Progenitor cell of endocrine pancreas (in vitro differentiated cells): ENCODE measurements at places on chromosomes 16 and 17.

DNA sequence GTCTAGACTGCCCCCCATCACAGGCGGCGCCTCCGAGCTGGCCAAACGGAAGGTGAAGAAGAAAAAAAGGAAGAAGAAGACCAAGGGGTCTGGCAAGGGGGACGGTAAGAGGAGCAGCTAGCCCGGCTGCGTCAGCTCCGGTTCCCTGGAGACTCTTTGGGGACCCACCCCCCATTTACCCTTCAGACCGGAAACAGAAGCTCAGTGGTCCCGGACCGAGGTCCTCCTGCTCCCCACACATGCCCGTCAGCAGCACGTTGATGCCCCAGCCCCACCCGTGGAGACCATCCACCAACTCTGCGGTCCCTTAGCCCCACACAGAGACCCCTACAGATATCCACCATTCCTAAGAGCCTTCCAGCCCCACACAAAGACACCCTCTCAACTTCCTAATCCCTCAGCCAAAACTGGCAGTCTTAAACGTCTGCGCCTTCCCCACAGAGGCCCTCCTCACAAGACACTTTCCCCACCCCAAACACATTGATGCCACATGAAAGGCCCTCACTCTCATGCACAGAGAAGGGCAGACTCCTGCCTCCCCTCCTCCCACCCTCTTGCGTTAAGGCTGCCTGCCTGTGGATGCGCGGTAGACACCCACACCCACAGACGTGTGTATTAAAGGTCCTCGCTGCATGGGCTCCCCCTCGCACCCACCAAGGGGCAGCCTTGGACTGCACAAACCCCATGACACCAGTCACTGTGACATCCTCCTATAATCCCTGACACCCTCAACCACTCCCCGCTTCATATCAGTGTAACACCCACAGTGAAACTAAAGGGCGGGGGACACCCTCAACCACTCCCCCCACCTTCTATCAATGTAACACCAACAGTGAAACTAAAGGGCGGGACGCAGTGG is 58.2 kb upstream of the RPH3AL start:
- peak; percentile 14 for DNase-seq

DNA sequence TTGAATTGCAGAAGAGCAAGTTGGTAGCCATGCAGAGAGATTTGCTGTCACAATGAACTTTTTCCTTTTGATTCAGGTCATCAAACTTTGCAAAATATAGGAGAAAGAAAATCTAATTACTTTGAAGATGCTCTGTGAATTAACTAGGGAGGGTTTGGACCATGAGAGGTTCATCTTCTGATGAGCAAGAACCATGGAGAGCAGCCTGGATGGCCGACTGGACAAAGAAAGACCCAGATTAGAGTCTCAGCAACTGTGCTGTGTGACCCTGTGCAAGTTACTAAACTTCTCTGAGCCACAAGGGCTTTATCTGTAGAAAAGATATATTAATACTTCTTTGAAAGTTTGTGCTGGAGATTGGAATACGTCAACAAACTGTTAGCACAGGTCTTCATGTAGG is 122.6 kb upstream of the ADAMTS18 start:
- DNase-seq = no peak

DNA sequence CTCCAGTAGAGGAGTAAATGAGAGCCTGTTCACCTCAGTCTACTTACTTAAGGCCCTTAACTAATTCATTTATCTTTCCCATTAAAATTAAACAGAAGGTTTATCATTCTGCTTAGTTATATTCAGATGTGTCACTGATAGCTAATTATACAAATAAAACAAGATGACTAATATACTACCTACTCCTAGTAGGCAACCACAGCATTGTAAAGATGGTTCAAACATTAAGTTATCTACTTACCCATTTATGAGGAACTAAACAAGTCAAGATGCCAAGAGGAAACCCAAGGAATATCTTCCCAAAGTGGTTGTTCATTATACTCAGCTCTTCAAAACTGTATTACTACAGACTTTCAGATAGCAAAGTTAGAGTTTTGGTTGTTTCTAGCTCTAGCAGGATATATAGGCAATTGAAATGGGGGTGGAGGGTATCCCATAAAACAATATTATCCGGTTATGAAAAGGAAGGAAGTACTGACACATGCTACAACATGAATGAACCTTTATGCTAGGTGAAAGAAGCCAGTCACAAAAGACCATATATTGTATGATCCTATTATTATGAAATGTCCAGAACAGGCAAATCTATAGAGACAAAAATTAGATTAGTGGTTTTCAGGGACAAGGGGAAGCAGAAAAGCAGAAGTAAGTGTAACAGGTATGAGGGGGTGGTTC is 56.5 kb downstream of the SPAG9 start:
- no peak for DNase-seq

DNA sequence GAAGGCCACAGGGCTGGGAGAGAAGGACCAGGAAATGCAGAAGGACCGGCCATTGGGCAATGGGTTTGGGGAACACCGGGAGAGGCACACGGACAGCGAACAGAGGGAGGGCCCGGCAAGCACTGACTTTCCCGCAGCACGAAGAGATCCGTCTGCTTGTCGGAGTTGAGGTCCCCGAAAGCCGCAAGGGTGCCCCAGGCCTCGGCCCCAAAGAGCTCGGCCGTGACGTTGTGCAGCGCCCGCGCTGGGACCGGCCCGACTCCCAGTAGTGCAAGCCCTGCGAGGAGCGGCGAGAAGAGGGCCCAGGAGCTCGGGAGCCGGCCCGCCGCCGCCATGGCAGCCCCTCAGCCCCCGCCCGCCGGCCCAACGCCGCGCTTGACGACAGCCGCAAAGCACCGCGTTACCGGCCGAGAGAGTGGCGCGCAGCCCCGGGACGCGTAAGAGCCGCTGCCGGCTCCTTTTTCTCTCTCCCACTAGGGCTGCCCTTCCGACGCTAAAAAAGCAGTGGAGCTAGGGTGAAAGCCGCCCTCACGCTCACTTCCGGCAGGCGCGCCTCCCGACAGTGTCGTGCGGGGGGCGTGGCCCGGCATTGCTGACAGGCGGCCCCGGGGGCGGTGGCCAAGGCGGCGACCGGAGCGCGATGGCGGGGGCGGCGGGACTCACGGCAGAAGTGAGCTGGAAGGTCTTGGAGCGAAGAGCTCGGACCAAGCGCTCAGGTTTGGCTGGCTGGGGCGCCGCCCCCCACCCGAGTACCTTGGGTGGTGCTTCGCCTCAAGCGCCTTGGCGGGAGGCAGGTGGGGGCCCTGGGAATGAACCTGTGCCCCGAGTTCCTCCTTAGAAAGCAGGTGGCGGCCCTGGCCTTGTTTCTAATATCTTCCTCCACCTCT is at the start of the genes ITFG1 and PHKB:
Gene ITFG1, minus strand, starts transcription at position 353 of the 887 bp plus-strand sequence. Its CDS starts 18 bp downstream, at position 335.
Gene PHKB, plus strand, starts transcription at position 621 of the 887 bp plus-strand sequence. Its CDS starts 20 bp downstream, at position 641.
- peak; percentile 89 for DNase-seq

DNA sequence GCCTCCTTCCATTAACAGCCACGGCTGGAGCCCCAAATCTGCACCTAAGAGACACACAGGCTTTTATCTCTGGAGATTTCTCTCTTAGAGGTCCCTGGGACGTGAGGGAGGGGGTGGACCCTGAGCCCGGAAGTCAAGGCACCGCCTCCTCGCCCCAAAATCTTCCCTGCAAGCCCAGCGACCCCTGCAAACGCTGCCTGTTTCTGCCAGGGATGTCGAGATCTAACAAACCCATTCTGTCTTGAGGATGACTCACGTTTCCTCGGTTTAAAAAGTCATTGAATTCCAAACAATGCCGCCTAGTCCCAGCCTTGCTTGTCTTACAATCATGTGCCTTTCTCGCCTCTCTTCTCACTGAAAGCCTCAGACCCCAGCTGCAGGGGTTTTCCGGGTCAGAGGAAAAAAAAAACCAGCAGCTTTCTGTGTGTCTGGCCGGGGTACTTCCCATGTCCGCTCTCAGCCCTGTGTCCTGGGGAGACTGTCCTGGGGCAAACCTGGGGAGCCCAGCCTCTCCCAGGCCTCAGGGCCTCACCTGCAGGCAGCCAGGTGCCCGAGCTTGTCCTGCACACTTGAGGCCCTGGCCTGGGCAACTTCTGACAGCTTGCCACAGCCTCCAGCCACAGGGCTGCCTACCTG is 15.4 kb downstream of the ARL2BP start:
- DNase-seq = no peak

- peak; percentile 32 for DNase-seq
Measured at GRCh38 chr17:43211480-43212402, at the start of gene TMEM106A. TSS of gene TMEM106A (plus strand) at chr17:43211875. CDS start at chr17:43213042, 1,167 bp downstream.

DNA sequence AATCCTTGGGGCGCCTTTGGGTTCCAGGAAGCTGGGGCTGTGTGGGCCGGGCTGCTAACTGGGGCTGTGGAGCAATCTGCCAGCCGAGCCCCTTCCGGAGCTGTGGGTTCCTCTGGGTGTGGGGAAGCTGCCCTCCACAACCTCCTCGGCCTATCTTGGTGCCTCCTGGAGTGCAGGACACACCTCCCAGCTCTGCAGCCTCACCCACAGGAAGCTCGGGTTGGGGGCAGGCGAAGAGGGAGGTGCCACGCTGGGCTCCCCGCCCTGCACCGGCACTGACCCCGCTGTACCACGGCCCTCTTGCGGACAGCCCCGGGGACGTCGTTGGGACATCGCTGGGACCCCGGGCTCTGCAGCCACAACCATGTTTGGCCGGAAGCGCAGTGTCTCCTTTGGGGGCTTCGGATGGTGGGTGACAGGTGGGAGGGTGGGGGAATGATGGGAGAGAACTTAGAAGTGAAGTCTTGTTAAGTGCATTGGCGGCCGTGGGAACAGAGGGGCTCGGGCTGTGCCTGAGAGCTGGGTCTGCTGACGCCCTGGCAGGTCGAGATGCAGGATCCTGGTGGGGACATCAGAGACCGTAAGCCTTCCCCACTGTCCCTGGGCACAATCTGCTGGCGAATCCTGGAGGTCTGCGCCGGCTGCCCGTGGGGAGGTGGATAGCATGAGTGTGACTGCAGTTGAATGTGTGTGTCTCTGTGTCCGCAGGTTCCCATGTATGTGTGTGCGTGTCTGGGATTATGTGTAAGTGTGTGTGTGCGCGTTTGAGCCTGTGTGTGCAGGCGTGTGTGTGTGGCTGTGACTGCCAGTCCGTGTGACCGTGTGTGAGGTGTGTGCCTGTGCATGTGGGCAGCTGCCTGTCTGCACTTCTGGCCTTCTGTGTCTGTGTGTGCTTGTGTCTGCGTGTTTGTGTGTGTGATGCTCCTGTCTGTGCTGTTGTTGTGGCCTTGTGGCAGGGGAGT is at the start of gene RAP1GAP2:
Gene RAP1GAP2, plus strand, starts transcription at position 275 of the 962 bp plus-strand sequence. Its CDS starts 90 bp downstream, at position 365.
- no peak for DNase-seq

- DNase-seq = no peak
Measured at GRCh38 chr17:1413281-1413791, 13.3 kb upstream of the YWHAE start.

DNA sequence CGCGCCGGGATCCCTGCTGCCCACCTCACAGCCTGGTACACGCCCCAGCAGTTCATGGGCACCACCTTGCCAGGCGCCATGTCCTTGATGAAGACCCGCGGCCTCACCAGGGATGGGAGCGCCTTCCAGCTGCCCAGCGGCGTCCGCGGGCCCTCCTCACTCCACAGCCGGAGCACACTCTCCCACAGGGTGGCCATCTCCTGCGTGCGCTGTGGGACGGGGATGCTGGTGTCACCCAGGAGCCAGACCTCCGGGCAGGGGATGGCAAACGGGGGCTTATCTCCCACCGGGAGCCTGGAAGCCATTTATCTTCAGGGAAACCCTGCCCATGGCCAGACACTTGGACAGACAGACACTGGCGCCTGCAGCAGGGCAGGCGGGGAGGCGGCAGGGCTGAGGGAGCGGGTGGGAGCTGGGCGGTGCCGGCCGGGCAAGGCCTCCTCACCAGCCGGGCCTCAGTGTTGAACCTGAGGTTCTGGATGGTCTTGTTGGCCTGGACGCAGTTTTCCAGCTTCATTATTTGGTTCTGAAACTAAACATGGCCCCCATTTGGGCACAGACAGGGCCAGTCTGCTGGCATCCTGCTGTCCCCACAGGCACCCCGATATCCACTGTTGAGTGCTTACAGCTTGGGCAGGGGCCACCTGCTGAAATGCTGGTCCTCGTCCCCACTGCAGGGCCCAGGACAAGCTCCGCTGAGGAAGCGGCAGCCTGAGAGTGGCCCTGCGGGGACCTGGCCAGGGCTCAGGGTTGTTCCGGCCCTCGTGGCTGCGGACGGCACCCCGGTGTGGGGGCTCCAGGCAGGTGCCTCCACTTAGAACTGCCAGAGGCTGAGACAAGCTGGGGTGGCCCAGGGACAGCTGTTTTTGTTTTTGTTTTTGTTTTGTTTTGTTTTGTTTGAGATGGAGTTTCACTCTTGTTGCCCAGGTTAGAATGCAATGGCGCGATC is 4.0 kb downstream of the PERCC1 start:
- DNase-seq = no peak

DNA sequence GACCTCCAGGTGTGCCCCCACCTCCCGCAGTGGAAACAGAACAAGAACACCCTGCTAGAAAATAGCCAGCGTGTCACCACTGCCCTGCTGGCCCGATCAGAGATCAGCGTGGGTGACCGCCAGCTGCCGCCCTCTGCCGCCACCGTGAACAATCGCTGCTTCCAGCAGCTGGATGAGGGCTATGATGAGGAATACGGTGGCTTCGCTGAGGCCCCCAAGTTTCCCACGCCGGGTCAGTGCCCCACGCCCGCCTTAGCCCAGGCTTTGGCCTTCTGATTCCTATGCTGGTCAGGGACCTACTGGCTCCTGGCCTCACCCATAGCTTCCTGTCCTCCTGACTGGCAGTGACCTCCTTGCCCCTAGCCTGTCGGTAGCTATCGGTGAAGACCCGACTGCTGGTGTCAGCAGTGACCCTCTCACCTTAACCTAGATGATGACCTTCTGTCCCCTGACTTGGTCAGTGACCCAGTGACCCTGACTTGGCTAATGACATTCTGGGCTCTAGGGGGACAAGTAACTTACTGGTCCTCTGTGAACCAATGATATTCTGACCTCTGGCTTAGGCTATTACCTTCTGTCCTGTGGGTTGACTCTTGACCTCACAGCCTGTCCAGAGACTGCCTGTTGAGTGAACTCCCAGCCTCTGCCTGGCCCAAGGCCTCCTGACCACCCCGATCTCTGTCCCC is 2.4 kb downstream of the SPATA20 start:
- no peak for DNase-seq

- no peak for DNase-seq
Measured at GRCh38 chr17:19537111-19537510, 3.5 kb downstream of the SLC47A1 start.

- no peak for DNase-seq
Measured at GRCh38 chr17:76076765-76077583, 2.0 kb upstream of the ZACN start.

- DNase-seq = peak; percentile 45
Measured at GRCh38 chr17:43578699-43579565, 32.8 kb upstream of the ETV4 start.

DNA sequence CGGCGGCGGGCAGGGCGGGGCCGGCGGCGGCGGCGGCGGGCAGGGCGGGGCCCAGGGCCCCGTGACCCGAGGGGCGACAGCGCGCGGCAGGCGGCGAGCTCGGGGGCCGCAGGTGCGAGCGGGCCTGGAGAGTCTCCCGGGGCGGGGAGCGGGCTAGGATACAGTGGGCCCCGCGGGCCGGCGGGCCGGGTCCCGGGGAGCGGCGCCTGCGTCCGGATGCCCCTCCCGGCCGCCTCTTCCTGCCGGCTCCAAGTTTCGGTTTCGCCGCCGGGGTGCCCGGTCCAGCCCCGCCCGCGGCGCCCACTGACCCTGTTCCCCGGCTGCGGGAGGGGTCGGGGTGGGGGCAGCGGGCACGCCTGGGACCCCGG is at the start of gene RNF213:
Gene RNF213, plus strand, starts transcription at position 62 of the 368 bp plus-strand sequence. CDS start 2,830 bp downstream, outside the sequence.
- DNase-seq = peak; percentile 46

GRCh38 chr16:83010776-83011720 is 384.3 kb downstream of the CDH13 start:
- no peak for DNase-seq
